ENCODE measurements at places on chromosomes 11 and 22.

DNA sequence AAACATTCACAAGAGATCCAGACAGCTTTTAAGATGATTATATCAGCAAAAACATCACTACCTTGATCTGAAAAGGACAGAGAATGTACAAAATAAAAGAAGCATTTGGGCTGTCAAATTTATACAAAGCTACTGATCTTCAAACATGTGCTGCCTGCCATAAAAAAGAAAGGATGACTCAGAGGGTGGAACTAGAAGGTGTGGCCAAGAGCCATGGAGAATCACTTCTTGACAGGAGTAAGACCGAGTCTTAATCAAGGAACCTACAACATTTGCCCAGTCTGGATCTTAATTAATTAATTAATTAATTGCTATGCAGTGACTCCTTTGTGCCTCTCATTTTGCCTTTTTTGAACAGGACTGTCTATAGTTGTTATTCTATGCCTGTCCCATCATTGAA lies 33.2 kb downstream of the C11orf96 start:
- DNase-seq: no peak

GRCh38 chr11:61327669-61328071 lies 5.2 kb downstream of the DDB1 start:
- no peak for DNase-seq

GRCh38 chr11:100855466-100856067 lies 168.5 kb downstream of the ARHGAP42 start:
- DNase-seq: no peak

- DNase-seq: no peak
These were observed 16.3 kb downstream of the PPFIBP2 start for GRCh38 chr11:7530013-7530640.

DNA sequence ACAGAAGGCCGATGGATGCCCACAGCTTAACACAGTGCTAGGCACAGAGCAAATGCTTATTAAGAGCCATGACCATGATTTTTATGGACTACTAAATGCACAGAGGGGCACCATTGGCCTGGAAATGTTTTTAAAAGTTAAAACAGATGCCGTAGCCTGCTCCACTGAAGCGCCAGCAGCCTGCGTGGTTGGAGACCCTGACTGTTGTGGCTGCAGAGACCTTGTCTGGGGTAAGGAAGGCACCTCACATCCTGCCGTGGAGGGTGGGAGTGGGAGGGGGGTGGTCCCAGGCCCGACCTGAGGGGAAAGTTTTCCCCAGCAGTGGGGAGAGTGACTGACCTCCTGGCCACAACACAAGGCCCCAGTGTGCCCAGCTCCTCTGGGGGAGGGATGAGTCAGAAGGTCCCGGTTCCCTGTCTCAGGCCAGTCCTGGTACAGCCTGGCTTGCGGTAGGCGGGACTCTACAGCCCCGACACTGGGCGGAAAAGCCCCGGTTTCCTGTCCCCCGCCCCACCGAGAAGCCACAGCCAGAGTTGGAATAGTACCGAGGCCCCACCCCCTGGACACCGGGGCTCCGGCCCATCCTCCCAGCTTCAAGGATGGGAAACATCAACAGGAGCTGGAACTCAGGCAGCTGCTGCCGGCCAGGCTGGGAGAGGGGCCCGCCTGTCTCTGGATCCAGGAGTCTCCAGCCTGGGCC lies 7.0 kb downstream of the CHST1 start:
- DNase-seq: no peak

GRCh38 chr11:108199446-108200321 lies 22.8 kb downstream of the NPAT start:
- peak; percentile 75 for DNase-seq

- no peak for DNase-seq
These were observed 316.0 kb downstream of the ETS1 start for GRCh38 chr11:128271401-128271800.

- DNase-seq: peak; percentile 23
These were observed 74.6 kb upstream of the SUSD2 start for GRCh38 chr22:24106385-24107381.

DNA sequence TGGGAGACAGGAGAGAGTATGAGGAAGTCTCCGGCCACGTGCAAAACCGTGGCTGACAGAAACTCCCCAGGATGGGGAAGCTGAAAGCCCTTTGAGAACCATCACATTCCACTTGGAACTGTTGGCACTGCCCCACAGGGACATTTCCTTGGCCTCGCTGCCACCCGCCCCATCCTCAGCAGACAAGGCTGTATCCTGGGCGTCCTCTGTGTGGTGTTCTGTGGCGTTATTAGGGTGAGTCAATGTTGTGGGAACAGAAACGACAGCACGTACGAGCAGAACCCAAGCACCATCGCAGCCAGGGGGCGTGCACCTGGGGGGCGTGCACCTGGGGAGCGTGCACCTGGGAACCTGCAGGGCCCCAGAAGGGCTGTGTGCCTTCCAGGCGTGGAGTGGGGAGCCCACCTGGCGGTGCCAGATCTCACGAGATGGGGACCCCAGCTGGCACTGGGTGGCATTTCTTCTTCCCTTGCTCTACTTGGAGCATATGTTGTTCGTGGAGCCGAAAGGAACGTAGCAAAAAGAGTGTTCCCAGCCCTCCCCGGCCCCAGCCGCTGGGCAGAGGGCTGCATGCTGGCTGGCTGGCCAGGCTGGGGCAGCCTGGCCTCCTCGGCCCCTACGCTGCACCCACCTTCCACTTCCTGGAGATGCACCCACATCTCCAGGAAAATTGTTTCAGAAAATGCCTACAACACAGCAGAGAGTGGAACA lies 35.4 kb downstream of the NFAM1 start:
- no peak for DNase-seq

DNA sequence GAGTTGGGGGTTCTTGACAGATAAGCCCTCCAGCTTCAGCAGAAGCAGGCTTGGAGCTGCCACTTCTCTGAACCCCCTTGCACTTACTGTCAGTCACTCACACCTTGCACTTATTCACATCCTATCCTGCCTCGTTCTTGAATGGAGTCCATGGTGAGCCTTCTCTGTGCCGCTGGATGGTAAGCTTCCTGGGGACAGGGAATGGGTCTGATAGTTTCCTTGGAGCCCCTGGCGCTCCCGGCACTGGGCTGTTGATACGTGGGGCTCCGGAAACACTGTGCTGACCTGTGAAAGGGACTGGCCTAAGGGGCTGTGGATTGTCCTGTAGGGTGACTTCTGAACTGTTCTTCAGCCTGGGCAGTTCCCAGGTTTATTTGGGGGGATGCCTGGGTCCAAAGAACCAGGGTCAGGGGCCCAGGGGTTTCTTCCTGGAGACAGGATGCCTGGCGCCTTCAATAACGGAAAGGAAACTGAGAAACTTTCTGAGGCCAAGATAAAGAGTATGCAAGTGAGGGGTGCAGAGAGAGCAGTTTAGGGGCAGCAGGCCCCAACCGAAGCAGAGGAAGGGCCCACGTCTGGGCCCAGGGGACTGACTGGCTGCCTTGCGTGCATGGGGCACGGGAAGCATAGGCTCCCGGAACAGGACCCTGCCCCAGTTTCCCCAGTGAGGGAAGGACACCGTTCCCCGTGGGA lies 709 bp upstream of the ST3GAL4 start:
- no peak for DNase-seq

DNA sequence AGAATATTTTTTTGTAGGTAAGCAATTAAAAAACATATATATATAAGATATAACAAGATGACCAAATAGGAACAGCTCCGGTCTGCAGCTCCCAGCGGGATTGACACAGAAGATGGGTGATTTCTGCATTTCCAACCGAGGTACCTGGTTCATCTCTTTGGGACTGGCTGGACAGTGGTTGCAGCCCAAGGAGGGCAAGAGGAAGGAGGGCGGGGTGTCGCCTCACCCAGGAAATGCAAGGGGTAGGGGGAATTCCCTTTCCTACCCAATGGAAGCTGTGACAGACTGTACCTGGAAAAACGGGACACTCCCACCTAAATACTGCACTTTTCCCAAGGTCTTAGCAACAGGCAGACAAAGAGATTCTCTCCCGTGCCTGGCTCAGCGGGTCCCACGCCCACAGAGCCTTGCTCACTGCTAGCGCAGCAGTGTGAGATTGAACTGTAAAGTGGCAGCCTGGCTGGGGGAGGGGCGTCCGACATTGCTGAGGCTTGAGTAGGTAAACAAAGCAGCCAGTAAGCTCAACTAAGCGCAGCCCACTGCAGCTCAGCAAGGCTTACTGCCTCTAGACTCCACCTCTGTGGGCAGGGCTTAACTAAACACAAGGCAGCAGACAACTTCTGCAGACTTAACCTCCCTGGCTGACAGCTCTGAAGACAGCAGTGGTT lies 163.8 kb downstream of the CWF19L2 start:
- DNase-seq: no peak

GRCh38 chr22:19853879-19854777 lies 546 bp downstream of the GNB1L start:
- DNase-seq: peak; percentile 25

DNA sequence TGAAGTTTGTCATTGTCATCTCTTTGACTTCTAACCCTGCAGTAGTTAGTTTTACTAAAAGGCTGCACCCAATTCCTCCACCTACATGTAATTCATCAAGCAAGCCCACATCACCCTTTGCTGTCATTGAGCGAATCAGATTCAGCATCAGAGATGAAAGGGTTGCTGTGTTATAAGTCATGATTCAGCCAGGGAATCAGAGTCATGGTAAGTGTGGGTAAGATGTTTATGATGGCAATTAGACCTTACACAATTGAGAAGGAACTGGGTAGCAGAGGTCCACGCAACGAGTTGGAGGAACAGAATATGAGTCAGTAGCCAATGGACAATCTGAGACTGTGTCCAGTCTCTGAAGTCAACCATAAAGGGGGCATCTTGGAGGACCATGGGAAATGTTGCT lies 162.8 kb upstream of the SNX19 start:
- DNase-seq: no peak

DNA sequence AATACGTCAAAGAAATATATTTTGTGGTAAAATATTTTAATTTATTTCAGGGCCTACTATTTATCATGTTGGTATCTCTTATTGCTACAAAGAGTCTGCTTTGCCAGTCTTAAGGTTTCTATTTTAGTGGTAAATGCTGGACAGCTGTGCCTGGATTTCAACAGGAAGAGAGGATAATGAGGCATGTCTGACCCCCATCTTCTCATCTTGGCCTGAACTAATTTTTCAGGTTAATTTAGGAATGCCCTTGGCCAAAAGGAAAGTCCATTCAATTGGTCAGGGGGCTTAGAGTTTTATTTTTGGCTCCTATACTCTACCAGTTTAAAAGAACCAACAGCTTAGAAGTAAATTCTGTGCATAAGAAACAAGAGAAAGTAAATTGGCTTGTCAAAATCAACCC lies 428.2 kb downstream of the LUZP2 start:
- no peak for DNase-seq

DNA sequence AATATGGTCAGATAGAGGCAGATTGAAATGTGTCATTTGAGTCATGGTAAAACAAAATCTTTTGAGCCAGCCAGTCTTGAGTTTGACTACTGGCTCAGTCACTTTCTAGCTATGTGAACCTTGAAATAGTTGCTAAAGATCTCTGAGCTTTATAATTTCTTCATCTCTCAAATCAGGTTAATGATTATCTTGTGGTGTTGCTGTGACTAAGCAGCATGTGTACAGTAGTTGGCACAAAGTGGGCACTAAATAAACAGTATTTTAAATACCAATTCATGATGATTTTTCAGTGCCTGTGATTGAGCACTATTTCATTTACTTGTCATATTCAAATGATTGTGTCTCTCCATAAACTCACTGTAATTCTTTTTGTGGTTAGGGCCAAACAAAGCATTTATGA lies 70.8 kb downstream of the RAB38 start:
- no peak for DNase-seq

DNA sequence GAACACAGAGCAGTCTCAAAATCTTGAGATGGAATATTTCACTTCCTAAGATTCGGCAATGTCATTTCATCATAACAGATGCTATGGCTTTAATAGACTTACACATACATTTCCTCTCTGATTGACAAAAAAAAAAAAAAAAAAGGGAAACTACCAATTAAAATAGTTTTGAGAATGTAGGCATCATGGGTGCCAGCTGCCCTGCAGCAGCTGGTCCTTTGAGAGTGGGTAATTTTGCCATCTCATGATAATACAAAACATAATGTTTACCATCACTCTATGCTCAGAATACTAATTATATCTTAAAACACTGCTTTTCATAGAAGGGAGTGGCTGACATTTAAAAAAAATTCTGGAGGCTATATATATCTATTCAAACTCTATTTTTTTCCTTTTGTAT lies 775.6 kb upstream of the CCDC90B start:
- no peak for DNase-seq

GRCh38 chr22:32478994-32479393 lies 4.4 kb downstream of the FBXO7 start:
- DNase-seq: no peak

- no peak for DNase-seq
These were observed 2.9 kb downstream of the NF2 start for GRCh38 chr22:29606320-29606719.

GRCh38 chr11:57905439-57905838 lies 118.2 kb upstream of the OR9Q1 start:
- DNase-seq: no peak

- no peak for DNase-seq
These were observed 3.8 kb upstream of the SCGB1D1 start for GRCh38 chr11:62186195-62186594.

- no peak for DNase-seq
These were observed 91.2 kb downstream of the DSCAML1 start for GRCh38 chr11:117705866-117706265.

DNA sequence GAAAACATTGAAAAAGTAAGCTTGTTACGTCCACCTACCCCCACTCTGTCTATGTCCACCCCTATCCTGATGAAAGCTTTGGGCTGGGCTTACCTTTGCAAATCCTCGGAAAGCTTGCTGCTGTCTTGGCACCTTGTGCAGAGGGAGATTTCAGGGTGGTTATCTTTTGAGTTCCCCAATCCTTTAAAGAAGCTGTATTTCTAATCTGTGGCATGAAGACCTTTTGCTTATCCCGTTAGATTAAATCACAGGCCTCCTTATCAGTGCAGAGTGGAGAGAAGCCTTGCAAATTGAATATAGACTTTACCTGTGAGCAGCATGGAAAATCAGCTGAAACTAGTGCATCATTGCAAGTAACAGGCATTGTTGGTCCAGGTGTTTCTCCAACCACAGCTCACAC lies 580.6 kb upstream of the ANO5 start:
- DNase-seq: no peak

DNA sequence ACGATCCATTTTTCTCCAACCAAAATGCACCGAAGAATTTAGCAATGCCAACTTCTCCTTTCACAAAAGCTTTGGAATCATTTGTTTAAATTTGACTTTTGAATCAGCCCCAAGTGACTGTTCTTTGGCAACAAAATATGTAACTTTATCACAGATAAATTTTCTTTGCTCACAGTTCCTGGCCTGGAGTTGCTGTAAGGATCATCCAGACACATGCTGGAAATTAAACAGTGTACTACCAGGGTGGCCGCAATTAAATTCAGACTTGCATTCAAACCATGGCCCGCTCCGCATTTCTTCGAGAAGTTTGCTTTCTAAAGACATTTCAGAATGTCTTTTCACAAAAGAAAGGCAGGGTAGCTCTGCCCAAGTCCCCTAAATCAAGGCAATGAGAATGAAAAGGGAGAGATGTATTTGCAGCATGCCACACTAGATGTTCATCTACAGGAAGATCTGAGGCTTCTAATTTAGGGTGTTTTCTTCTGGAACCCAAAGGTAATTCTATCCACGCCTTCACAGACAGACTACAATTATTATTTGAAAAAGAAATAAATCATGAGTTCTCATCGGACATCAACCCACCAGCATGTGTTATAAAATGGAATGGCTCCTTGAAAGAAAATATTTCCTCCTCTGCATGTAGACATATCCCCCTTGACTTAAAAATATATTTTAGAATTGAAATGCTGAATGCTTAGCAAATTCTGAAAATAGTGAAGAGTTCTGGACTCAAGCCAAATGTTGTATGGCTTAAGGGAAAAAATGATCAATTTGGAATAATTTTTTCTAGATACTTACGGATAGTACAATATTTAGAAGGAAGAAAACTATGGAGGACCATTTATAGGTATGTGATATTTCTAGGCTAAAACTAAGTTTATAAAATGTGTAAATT lies 189.7 kb upstream of the BLID start:
- no peak for DNase-seq
